Heart left ventricle (tissue), 16 donors: ENCODE measurements at places on chromosomes 13 and 19. TPM values are rescaled to one million over a fixed set of nuclear protein-coding genes. Genes with fewer than 3 reads are reported as not detected.

DNA sequence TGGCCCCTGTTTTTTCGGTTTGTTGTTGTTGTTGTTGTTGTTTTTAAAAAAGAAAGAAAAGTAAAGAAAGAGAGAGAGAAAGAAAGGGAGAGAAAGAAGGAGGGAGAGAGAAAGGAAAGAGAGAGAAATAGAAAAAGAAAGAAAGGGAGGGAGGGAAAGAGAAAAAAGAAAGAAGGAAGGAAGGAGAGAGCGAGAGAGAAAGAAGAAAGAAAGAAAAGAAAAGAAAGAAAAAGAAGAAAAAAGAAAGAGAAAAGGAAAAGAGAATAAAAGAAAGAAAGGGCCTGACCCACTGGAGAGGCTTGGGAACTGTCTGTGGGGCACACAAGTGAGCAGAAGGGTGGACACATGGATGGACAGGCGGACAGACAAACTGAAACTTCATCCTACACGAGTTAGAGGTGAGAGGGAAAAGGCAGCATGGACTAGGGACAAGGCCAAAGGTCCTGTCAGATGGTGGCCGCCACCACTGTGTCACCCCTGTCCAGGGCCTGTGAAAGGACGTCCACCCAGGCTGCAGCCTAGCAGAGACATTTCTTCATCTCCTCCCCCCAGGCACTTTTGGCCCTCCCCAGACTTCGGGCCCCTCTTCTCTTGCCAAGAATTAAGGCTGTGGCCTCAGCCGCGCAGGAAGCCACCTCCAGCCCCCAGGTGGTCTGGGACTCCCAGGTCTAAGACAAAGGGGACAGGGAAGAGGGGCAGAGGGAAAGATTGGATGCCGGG is 9.1 kb upstream of the BCAM start:
- no peak for DNase-seq

DNA sequence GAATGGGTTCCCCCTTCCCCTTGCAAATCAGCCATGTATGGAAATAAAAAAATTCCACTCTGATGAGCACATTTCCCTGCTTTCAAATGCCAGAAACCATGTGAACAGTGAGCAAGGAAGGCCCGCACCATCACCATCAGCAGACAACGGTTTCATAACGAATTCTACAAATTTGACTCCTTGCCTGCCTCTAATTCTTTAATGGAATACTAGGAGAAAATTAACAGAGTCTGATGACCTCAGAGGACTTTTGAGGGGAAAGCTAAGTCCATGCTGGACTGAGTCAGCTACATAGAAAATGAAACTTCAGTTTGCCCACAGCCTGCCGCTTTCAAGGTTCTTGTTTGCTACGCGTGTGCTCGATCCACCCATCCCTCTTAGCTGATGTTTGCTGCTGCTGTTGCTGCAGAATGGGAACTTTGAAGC is 46.7 kb upstream of the KL start:
- no peak for DNase-seq

DNA sequence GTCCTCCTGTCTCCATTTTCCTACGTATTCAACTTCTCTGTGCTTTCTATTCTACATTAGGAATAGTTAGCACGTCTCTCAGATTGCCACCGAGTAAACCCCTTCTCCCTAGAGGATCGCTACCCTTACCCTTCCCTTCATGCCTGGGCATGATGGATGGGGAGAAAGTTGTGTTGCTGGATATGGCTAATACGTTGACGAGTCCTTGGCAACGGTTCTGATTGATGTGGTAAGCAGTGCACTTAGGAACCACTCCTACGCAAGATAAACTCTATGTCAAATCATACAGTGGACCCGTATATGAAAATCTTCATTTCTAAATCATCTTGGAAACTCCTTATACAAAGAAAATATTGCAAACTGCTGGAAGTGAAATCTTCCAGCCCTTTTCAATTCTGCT is 224.5 kb downstream of the EFNB2 start:
- no peak for DNase-seq

The LRRC4B gene
- total RNA-seq = 0.70 TPM

GRCh38 chr13:39957868-39958677 is 302.6 kb downstream of the COG6 start:
- no peak for DNase-seq

The CEACAM16 gene
- not detected for total RNA-seq

DNA sequence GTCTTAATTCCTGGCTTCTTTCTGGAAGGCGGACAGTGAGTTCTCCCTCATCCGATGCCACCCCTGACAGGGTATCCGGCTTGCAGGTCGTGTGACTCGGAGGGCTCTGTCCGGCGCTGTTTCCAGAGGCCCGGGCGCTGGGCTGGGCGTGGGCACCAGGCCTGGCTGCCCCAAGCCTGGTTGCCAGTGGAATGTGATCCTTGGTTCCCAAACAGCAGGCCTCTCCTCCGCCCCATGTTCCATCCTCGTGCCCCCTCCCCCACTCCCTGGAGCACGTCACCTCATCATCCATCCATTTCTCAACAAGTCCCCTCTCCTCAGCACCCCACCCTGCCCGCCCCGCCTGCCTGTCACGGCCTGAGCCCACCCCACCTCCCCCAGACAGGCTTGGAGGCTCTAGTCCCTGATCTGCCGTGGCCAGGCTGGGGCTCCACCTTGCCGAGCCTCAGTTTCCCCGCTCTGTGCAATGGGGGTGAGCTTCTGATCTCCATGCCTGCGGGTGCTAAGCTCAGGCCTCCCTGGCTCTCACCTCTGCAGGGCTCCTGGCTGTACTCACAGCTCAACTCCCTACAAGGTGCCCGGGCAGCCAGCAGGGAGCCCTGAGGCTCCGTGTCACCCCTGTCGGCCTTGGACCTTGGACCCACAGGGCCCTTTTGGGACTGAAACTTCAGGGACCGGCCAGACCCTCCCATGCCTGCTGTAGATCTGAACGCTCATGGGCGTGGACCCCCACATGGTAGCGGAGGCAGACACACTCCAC is 2.3 kb downstream of the TBXA2R start:
- no peak for DNase-seq

DNA sequence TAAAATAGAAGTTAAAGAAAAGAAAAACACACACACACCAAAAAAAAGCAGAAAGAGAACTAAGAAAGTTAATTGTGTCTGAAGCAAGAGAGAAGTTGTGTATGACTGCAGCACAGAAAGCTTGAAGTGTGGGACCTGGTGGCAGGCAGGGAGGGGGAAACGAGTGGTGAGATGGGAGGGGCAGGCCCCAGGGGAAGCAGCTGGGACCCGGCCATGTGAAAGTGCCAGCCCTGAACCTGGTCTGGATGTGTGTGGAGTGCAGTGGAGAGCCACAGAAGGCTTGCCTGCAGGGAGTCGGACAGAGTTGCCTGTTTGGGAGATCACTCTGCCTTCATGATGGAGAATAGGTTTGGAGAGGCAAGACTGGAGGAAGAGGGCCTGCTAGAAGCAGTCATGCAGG is 199.0 kb downstream of the GGACT start:
- no peak for DNase-seq

GRCh38 chr13:49760558-49760957 is 31.9 kb downstream of the KPNA3 start:
- no peak for DNase-seq

DNA sequence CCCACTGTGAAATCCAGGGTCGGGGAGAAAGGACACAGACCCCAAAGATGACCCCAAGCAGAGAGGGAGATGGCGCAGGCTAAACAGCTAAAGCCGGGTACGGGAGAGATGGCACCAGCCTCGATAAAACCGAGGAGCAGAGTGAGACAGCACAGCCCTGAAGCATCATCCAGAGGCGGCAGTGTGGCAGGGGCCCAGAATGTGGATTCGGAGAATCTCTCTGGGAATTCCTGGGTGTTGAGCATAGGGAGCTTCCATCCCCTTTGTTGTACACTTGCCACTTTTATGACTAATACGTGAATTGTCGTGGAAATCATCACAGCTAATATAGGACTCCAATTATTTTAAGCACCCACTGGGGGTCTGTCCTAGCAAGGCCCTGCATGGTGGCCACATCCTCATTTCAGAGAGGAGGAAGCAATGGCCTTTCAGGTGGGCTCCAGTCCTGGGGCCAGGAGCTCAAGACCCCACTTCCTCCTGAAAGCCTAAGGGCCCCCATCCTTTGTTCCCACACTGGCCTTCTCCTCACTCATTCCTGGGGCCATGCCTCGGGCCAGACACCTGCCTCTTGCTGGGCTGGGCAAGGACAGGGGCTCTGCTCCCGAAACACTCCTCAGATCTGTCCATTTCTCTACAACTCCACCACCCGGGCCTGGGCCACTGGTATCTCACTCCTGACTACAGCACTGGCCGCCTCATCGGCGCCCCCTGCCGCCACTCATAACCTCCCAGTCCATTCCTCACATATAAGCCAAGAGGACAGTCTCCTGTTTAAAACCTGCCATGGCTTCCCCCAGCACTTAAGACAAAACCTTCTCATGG is 29.3 kb upstream of the ATP1A3 start:
- DNase-seq = no peak

GRCh38 chr19:49231389-49231788 is 73.8 kb downstream of the TRPM4 start:
- no peak for DNase-seq

- no peak for DNase-seq
Measured at GRCh38 chr19:55581823-55582223, 1.2 kb upstream of the ZNF579 start.

DNA sequence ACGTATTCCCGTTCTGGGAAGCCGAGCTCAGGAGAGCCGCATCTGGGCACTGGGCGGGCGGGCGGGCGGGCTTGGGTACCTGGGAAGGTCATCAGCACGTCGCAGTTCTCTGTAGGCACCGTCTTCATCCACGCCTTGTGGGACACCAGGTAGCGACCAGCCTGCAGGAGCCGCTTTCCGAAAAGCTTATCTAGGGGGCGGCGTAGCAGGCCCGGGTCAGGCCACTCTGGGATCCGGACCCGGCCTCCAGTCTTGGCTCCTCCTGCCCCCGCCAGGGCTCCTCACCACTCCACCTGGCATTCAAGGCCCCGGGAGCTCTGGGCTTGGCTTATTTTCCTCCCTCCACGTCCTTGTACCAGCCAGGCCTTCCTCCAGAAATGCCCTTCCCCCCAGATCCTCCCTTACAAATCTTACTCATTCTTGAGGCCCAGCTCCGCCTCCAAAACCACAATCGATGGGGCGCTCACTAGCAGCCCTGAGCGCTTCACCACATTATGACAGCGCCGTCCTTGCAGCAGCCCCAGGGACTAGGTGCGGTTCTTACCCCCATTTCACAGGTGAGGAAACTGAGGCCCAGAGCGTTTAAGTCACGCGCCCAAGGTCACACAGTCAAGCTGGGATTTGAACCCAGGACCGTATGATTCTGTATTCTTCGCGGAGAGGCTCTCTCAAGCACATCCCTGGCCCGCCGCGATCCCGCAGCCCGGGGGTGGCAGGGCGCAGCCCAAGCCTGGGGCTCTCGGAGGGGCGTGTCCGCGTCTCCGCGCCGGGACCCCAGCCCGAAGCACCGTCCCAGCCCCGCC is 843 bp downstream of the ANO8 start:
- DNase-seq = no peak

GRCh38 chr19:40178756-40179155 is 12.5 kb upstream of the MAP3K10 start:
- no peak for DNase-seq
